ENCODE measurements at places on chromosomes 2 and 18. TPM values are rescaled to one million over a fixed set of nuclear protein-coding genes. Genes with fewer than 3 reads are reported as not detected.

Gene HNMT
- polyA plus RNA-seq, result 45.9 TPM

Gene STPG4
- polyA plus RNA-seq, result not detected

GRCh38 chr2:64789466-64790320 lies 136.0 kb upstream of the SERTAD2 start:
- no peak for DNase-seq

- DNase-seq, result peak; percentile 28
Observed at GRCh38 chr2:189142893-189143759, 36.4 kb downstream of the COL5A2 start.

All from fibroblast of lung (primary cell).